ENCODE measurements at places on chromosomes 1 and 21. TPM values are rescaled to one million over a fixed set of nuclear protein-coding genes. Genes with fewer than 3 reads are reported as not detected.

DNA sequence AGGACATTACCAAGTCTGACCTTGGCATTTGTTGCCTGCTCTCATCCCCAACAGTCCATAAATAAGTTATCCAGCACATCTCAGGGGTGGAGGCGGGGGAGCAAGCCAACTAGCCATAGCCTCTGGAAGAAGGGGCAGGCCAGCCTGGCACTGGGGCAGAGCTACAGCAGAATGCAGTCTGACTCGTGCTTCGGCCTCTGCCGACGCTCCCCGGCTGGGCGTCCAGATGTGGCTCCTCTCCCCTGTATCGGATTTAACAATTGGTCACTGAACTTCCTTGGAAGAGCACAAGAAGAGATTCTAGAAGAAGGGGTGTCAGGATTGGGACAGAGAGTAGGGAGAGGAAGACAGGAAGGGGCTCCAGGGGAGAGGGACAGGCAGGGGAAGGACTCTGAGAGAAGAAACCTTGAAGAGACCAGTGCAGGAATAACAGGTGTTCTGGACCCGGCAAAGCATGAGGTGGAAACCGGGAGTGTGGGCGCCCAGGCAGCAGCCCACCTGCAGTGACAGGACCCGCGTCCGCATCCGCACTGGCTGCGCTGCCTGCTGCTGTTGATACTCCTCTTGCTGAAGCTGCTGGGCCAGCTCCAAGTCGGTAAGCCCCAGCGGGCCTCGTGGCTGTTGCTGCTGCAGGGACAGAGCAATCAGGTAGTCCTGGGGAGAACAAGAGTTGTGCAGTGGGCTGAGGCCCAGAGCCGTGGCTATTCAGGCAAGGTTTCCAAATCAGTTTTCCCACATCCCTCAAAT is 9.4 kb downstream of the MINDY1 start:
- no peaks in the 10 kb centered on the region for H3K4me1 ChIP-seq
- H3K4me3 ChIP-seq: no peak overlapping the region
- H3K27me3 ChIP-seq: no peaks in the 10 kb centered on the region
- H3K27ac ChIP-seq: no peak overlapping the region
- DNase-seq: no peak

DNA sequence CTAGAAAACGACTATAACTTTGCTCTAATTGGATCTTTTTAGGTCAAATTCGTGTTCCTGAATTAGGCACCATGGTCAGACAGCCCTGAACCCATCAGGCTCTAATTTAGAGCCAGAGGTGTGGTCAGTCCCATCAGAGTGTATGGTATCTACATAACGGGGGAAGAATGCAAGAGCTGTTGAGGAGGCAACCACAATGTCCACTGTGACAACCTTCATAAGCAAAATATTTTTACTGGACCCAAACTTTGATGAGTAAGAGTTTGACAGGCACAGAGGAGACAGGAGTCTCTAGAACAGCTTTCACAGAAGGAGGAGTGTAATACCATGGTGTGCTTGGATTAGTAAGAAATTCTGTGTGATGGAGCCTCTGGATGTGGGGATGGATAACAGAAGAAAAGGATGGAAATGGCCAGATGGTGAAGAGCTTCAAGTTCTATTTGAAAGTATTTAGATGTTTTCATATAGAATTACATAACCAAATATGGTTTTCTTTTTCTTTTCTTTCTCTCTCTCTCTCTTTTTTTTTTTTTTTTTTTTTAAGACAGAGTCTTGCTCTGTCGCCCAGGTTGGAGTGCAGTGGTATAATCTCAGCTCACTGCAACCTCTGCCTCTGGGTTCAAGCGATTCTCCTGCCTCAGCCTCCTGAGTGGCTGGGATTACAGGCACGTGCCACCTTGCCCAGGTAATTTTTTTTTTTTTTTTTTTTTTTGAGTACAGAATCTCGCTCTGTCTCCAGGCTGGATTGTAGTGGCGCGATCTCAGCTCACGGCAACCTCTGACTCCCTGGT is 24.9 kb downstream of the UBE2U start:
- no peaks in the 10 kb centered on the region for H3K36me3 ChIP-seq
- H3K27me3 ChIP-seq: no peaks in the 10 kb centered on the region
- peaks cover 9% of the 10 kb centered on the region for H3K4me1 ChIP-seq
- no peak overlapping the region for H3K4me3 ChIP-seq

- H3K4me3 ChIP-seq: no peak overlapping the region
- no peak overlapping the region for H3K27ac ChIP-seq
- no peaks in the 10 kb centered on the region for H3K36me3 ChIP-seq
These were observed 973.2 kb downstream of the NCAM2 start for GRCh38 chr21:21971384-21971783.

DNA sequence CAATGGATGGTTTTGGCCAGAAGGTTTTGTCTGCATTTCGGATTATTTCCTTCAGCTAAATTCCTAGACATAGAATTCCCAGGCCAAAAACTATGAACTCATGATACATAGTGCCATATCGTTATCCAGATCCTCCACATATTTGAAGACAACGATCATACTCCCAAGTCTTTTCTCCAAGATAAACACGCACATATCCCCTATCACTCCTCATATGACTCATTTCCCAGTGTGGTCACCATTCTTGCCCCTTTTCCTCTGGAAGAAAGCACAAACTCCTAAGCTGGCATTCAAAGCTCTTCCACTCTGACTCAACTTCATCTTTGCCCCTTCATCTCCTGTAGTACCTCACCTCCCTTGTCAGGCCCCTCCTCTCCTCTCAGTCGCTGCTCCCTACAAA is 277.6 kb downstream of the PLPP3 start:
- no peaks in the 10 kb centered on the region for H3K27me3 ChIP-seq
- no peak for DNase-seq
- no peak overlapping the region for H3K4me3 ChIP-seq
- peaks cover 19% of the 10 kb centered on the region for H3K4me1 ChIP-seq

DNA sequence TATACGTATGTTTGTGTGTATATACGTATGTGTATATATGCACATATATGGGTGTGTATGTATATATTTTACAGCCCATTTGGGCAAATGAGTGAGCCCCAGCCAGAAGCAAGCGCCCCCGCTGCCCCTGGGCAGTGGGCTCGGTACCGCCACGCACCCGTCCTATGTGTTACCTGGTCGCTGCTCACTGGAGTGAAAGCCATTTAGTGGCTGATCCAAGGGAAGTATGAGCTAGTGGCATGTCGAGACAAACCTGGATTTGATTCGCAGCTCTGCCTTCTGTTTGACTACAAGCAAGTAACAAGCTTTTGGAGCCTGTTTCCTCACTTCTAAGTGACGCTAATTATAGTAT is 35.8 kb upstream of the JAK1 start:
- no peak overlapping the region for H3K27ac ChIP-seq
- H3K36me3 ChIP-seq: peaks cover 17% of the 10 kb centered on the region
- peaks cover 6% of the 10 kb centered on the region for H3K4me1 ChIP-seq
- no peak for DNase-seq

DNA sequence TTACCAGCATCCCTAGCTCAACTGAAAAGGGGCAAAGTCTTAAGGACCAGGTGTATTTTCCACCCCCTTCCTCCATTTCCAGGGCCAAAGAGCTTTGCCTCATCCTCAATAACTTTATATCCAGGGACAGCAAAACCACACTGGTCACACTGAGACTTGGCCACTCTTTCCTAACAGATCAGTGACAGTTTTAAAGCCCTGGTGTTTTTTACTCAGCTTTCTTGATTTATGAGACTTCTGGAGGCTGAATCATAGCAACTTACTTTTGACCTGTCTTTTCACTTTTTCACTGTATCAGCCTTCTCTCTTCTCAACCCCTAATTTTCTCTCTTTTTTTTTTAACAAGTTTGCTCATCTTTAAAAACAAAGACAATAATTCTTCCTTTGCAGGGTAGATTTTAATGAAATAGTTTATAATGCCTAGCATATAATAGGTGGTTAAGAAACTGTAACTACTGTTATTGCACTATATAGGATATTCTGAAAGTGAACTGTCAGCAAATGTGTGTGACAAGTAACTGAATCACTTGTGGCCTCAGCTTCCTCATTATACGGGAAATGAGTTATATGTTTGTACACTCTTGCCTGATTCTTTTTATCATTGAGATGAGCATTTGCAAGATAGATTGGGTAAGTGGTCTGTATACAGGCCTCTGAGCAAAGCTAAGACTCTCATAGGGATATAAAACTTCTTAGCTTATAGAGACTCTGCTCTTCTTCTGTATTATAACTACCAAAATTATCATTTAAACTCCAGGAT is 19.7 kb upstream of the DYNLT5 start:
- no peak for DNase-seq
- H3K27ac ChIP-seq: no peak overlapping the region
- H3K27me3 ChIP-seq: peaks cover 3% of the 10 kb centered on the region
- no peaks in the 10 kb centered on the region for H3K4me1 ChIP-seq
- H3K36me3 ChIP-seq: no peaks in the 10 kb centered on the region

GRCh38 chr1:198651650-198652400 is 13.0 kb downstream of the PTPRC start:
- no peak overlapping the region for H3K27ac ChIP-seq
- peaks cover 13% of the 10 kb centered on the region for H3K4me1 ChIP-seq
- H3K36me3 ChIP-seq: no peaks in the 10 kb centered on the region
- H3K4me3 ChIP-seq: no peak overlapping the region
- DNase-seq: no peak

DNA sequence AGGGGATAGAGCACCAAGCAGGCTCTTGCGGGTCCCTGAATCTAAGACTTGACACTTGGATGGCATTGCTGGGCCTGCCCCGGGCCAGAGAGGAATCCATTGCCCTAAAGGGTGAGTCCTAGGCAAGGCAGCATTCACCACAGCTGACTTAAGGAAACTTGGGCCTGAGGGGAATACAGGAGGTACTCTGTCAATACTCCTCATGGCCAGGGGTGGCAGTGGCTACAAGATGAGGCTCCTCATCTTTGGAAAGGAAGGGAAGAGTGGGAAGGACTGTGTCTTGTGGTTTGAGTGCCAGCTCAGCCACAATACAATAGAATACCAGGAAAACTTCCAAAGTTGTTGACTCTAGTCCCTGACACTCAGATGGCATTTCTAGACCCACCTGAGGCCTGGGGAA is 5.1 kb downstream of the KRTAP22-1 start:
- no peak for DNase-seq
- H3K4me3 ChIP-seq: no peak overlapping the region
- H3K27me3 ChIP-seq: no peaks in the 10 kb centered on the region
- no peak overlapping the region for H3K27ac ChIP-seq
- H3K4me1 ChIP-seq: no peaks in the 10 kb centered on the region

DNA sequence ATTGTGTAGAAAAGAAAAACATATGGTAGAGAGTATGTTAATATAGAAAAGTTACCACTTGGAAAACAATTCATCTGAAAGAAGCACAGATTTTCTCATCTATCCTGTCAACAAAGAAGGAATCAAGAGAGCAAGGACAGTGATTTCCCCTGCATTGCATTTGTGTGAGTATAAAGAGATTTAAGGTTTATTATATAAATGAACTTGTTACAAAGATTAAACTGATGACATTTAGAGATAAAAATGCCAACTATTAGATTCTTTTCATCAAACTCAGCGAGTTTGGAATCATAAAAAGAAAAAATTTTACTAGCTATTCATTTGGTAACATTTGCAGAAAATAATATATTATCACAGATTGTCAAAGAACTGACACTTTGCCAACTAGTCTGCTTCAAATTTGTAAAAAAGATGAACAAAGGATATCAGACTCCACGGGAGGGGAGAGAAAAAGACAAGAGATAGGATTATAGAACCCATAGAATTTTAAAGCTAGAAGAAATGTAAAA is at the start of gene RGS21:
Gene RGS21, plus strand, starts transcription at position 51 of the 509 bp plus-strand sequence. CDS start 26,045 bp downstream, outside the sequence.
- peaks cover 8% of the 10 kb centered on the region for H3K27me3 ChIP-seq
- no peak within 1 kb of the TSS for H3K27ac ChIP-seq
- no peaks in the 10 kb centered on the region for H3K4me1 ChIP-seq
- no peak for DNase-seq

DNA sequence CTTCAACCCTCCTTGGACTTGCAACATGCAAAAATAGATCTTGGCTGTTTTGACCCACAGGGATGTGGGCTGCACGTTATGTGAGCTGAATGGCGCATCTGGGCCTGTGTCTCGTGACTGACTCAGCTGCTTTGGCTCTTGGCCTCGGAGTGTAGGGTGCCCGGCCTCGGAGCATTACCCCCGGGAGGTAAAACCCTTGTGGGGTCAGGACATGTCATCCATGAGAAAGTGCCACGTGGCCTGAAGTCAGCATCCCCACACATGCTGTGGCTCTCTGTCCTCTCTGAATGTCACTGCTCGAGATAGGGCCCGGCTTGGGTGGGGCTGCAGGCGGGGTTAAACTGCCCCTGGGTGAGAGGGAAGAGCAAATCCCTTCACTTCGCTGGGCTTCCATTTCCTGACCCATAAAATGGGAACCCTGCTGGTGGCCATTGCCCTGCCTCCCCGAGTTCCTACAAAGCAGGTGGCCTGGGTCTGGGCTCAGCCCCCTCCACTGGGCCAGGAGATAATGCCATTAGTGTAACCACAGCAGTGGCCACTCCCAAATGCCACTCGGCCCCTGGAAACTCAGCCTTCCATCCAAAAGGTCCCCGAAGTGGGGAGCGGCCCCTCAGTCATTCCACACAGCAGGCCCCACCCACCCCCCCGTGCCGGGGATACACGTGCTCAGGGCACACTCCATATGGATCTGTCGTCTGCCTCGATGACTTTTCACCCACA is 22.8 kb upstream of the TSPEAR start:
- H3K36me3 ChIP-seq: no peaks in the 10 kb centered on the region
- no peaks in the 10 kb centered on the region for H3K4me1 ChIP-seq
- no peak overlapping the region for H3K4me3 ChIP-seq
- peaks cover 31% of the 10 kb centered on the region for H3K27me3 ChIP-seq
- DNase-seq: no peak
- no peak overlapping the region for H3K27ac ChIP-seq

GRCh38 chr1:61344696-61345095 is 262.3 kb downstream of the NFIA start:
- no peaks in the 10 kb centered on the region for H3K27me3 ChIP-seq
- H3K4me3 ChIP-seq: no peak overlapping the region
- peaks cover 39% of the 10 kb centered on the region for H3K4me1 ChIP-seq
- peak overlapping the region; percentile 91 for H3K27ac ChIP-seq
- no peak for DNase-seq

GRCh38 chr1:206687915-206688442 is 3.3 kb downstream of the MAPKAPK2 start:
- peaks cover 16% of the 10 kb centered on the region for H3K27me3 ChIP-seq
- no peak overlapping the region for H3K27ac ChIP-seq
- H3K4me1 ChIP-seq: peaks cover 45% of the 10 kb centered on the region
- H3K36me3 ChIP-seq: no peaks in the 10 kb centered on the region
- no peak overlapping the region for H3K4me3 ChIP-seq
- no peak for DNase-seq

The NAXE gene
- total RNA-seq: 99.1 TPM

The GNG4 gene
- 2.9 TPM for total RNA-seq

The KIF17 gene
- 0.86 TPM for total RNA-seq

The NPR1 gene
- total RNA-seq: 5.9 TPM

The TMPRSS15 gene
- total RNA-seq: 1.4 TPM
